ENCODE measurements at places on chromosomes 12 and 14.

GRCh38 chr12:104750061-104750460 lies 208.0 kb downstream of the SLC41A2 start:
- peak; percentile 39 for DNase-seq

- DNase-seq, result peak; percentile 59
These were observed 27.1 kb upstream of the CDK17 start for GRCh38 chr12:96427269-96427729.

DNA sequence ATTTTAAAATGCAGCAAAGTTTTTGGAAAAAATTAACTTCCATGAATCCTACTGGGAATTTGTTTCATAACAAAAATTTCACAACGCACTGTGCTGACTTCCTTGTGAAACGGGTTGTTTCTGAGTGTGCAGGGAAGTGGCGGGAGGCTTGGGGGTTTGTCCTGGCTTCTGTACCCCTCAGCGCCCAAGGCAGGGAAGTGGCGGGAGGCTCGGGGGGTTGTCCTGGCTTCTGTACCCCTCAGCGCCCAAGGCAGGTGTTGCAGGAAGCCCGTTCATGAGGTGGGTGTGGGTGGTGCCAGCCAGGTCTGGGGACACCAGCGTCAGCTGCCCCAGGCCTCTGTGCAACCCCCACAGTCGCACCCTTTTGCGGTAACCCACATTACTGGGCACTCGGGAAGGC lies 25.1 kb downstream of the ADGRD1 start:
- no peak for DNase-seq

- DNase-seq, result no peak
These were observed 5.5 kb downstream of the C12orf71 start for GRCh38 chr12:27076928-27077327.

Data from activated CD8-positive, alpha-beta memory T cell treated with anti-CD3 and anti-CD28 coated beads, Interleukin-2, amount 10 ng/mL, durations not matched to agents 7 days and 5 days (primary cell).